ENCODE measurements at places on chromosomes 13 and 19.

- no peak for DNase-seq
These were observed 879.1 kb downstream of the SLITRK1 start for GRCh38 chr13:83003185-83003584.

GRCh38 chr19:41801792-41802211 lies 5.4 kb downstream of the CEACAM3 start:
- no peak for DNase-seq

DNA sequence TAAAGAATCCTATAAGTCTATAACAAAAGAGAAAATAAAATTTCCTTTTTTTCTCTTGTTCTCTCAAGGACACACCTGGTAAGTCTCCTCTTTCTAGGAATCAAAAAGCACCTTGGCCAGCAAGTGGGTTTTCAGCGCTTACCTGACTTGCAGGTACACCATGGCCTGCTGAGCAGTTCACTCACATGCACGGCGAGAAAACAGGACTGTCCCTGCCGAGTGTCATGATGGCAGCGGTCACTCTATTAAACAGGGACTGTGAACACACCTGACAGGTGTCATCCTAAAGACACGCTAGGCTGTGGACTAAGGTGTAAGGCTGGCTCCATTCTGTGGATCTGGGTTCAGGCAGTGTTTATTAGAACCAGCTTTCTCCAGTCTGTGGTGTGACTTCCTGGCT lies 170.2 kb downstream of the TEX29 start:
- no peak for DNase-seq

DNA sequence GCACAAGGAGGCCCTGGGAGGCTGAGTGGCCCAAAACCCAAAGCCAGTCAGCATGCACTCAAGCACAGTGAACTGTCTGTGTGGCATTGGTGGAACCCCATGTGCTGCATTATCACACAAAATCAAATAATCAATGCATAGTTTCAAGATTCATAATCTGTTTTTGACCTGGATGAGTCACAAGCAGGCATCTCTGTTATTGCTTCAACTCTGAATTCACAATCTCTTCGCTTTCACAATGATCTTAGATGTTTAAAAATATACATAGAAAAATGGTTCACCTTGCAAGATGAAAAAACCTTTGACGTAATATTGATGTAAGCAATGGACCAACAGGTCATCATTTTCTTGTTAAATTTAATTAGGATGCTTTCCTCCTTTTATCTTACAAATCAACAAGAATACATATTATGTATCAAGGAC lies 455.4 kb downstream of the IRS2 start:
- DNase-seq = no peak

DNA sequence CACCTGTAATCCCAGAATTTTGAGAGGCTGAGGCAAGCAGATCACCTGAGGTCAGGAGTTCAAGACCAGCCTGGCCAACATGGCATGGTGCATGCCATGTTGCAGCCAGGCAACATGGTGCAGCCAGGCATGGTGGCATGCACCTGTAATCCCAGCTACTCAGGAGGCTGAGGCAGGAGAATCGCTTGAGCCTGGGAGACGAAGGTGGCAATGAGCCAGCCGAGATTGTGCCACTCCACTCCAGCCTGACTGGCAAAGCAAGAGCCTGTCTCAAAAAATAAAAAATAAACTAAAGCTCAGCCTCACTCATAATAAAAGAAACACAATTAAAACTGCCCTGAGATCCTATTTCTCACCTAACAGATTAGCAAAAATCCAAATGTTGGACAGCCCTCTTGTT lies 49.7 kb upstream of the MAP3K10 start:
- DNase-seq = no peak

GRCh38 chr13:106155411-106155810 lies 380.1 kb downstream of the EFNB2 start:
- DNase-seq = no peak
